Stimulated activated CD8-positive, alpha-beta memory T cell treated with anti-CD3 and anti-CD28 coated beads, Interleukin-15, amount 100 ng/mL, for 1 hour (primary cell): ENCODE measurements at places on chromosomes 5 and 9.

DNA sequence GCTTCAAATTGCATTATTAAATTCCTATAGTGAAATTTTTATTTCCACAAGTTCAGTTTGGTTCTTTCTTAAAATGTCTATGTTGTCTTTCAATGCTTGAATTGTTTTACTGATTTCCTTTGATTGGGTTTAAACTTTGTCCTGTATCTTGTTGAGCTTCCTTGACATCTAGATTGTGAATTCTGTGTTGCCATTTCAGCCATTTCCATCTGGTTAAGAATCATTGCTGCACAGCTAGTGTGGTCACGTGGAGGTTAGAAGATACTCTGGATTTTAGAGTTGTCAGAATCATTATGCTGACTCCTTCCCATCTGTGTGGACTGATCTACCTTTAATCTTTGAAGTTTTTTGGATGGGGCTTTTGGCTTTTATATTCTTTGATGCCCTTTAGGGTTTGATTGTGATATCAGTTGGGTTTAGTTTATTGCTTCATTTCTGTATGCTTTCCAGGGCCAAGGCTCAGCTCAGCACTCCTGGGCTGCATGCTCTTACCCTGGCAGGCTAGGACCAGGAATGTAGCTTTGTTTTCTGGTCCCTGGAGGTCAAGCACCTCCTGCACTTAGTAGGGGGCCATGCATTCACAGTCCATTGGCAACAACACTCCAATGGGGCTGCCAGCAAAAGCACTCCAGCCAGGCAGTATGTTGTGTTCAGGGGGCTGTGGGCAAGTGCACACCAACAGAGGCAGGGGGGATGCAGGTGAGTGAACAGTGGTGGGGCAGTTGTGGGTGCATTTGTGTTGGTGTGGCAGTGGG, 141.4 kb downstream of the PRR16 start:
- no peak for DNase-seq

- DNase-seq: no peak
Measured at GRCh38 chr9:89278997-89279739, 31.8 kb upstream of the CKS2 start.

DNA sequence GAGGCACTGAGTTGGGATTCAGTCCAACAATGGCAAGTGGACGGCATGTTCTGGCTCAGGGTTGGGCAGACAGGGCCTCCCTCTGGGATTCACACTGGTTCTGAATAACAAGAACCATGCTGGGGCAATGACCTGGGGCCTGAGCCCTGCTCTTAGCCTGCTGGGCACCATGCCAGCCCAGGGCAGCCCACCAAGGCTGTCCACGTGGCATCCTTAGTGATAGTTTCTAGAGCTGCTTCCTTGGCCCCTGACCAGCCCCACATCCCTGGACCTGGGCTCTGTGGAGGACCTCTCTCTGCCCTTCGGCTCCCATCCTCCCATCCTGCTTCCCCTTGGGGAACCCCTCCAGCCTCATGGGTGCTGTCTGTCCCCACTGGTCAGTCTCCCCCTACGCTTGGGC, 22.3 kb upstream of the OLFM1 start:
- no peak for DNase-seq

GRCh38 chr9:12753931-12754330, 20.9 kb upstream of the LURAP1L start:
- DNase-seq: no peak

- no peak for DNase-seq
Measured at GRCh38 chr5:122301016-122301415, 11.0 kb upstream of the SNCAIP start.

GRCh38 chr9:131927091-131927490, 152.6 kb downstream of the MED27 start:
- no peak for DNase-seq

GRCh38 chr5:82859451-82860140, 217.6 kb downstream of the TMEM167A start:
- DNase-seq: no peak

- DNase-seq: no peak
Measured at GRCh38 chr9:111056538-111056937, 18.3 kb upstream of the LPAR1 start.

GRCh38 chr9:15965246-15965745, 412.5 kb downstream of the CCDC171 start:
- no peak for DNase-seq

DNA sequence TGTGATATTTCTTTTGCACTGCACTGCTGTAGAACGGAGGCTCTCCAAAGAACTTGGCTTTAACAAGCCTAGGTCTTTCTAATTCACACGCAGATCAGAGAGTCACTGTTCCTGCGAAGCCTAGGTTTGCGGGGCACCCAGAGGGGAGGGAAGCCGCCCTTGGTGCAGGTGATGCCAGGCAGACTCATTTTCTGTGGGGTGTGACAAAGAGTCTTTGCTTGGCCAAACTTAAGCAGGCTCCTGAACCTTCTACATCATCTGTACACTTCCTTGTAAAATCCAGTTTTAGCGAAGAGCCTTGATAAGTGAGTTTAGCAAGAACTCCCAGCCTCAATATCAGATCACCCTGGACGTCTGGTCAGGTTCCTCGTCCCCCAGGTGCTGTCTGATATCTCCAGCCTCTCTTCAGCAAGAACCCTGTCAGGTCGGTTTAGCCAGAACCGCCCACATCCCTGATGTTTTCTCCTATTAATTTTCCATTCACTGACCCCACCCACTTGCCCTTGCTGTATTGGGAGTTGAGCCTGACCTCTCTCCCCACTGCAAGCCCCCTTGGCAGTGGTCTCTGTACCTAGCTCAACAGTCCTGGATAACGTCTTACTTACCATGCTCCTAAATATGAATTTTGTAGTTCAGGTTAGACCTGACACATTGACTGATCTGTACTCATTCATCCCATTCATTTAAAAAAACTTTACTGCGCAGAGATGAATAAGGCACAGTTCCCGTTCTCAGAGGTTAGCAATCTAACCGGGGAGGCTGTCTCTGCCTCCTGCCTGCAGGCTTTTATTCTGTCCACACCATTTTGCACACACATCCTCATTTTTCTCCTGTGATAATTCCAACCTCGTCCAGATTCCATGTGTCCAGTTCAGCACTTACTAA, 880 bp upstream of the UBAC1 start:
- DNase-seq: no peak

- DNase-seq: no peak
Measured at GRCh38 chr5:56746553-56747339, 68.6 kb upstream of the MAP3K1 start.

DNA sequence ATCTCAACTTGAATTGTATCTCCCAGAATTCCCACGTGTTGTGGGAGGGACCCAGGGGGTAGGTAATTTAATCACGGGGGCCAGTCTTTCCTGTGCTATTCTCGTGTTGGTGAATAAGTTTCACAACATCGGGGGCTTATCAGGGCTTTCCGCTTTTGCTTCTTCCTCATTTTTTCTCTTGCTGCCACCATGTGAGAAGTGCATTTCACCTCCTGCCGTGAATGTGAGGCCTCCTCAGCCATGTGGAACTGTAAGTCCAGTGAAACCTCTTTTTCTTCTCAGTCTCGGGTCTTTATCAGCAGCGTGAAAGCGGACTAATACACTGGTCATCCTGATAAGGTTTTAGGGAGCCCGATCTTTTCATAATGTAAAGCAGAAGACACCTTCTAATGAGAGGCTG, 687.0 kb upstream of the FTMT start:
- no peak for DNase-seq

- no peak for DNase-seq
Measured at GRCh38 chr9:7549249-7549648, 250.3 kb downstream of the DMAC1 start.

DNA sequence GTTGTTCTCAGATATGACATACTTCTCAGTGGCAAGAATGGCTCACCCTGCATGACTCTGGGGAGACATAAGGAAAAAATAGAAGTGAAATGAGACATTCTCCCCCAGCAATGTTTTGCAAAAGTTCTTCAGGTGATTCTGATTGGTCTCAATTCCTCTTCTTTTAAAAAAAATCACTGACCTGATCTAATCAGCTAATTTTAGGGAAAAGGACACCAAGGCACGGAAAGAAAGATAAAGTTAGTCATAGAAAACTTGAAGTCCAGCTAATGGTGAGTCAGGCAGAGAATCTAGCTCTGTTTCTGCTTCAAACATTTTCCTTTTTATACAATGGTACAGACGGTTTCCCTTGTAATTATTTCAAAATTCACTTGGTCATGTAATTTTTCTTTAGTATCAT, 1018.9 kb upstream of the ARRDC3 start:
- DNase-seq: no peak

DNA sequence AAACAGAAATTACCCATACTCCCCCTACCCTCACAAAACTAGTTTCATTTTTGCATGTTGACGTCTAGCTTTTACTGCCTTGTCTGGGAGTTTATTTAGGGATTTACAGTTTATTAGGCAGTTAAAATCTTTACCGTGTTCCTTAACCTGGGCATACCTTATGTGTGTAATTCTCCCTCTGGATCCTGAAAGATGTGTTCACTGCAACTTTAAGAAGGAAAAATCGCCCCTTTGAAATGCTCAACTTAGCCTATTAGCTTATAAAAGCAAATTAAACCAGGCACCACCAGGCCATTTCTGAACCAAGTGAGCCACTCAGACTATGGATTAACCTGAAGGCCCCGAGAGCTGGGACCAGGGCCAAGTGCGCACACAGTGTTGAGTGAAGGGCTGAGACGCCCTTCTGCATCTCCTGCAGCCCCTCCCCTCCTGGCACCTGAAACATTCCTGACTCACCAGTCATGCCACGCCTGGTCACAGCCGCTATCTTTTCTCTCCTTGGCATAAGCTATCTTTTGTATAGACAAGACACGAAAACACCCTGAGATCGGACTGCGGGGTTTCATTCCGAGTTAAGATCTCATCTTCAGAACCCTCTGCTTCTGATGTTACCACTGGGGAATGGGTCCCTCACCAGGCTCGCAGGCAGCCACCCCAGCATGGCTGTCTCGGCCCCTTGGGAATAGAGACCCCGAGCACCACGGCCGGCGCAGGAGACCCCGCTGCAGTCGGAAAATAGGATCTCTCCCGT, 111.9 kb downstream of the ROR2 start:
- no peak for DNase-seq

- DNase-seq: no peak
Measured at GRCh38 chr5:43301653-43302091, 11.5 kb downstream of the HMGCS1 start.

GRCh38 chr9:4309806-4310205, 9.9 kb upstream of the GLIS3 start:
- DNase-seq: no peak

- DNase-seq: no peak
Measured at GRCh38 chr5:172407241-172407691, 47.1 kb downstream of the SH3PXD2B start.

DNA sequence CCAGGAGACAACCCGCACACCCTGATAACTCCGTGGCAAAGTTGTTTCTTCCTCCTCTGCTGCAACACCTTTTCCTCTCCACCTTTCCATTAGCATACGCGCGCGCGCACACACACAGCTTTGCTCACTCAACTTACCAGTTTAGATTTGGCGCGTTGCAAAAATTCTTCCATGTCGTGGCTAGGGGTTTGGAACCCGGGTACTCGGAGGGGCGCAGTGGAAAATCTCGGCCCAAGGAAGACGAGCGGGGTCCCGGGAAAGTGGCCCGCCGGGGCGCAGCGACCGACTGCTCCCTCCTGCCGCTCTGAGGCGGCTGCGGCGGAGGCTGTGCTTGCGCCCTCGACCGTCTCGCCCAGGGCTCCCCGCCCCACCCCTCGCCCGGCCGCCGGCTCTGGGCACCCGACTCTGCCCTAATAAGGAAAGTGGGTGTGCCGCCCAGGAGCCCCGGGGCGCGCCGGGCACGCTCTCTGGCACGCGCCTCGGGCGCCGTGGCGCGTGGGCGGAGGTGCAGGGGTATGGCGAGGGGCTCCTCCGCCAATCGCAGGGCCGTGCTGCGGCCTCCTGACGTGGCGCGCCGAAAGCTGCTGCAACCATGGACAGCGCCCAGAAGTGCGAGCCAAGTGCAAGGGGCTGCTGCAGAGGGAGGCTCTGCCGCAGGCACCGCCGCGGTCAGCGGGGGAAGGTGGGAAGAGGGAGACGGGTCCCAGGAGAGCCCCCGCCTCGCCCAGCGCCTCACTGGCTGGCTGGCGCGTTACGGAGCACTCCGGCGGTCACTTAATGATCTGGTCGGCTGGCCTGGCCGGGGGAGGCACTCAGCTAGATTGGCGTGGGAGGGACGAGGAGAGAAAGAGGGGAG, at the start of gene PRUNE2:
TSS of gene PRUNE2 (minus strand) at position 324 of the 856 bp plus-strand sequence. CDS start at position 173, 151 bp downstream.
- no peak for DNase-seq

DNA sequence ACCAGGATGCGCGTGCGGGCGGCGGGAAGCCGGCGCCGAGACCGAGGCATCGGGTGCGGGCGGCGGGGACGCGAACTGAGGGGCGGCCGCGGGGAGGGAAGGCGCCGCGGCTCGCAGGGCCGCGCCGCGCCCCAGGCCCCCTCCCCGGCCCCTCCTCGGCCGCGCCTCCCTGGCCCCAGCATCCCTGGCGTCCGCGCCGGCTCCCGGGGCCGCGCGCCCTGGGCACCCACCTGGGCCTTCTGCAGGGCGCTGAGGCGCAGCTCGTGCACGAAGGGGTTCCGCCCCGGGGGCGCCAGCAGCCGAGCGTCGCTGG, 324 bp downstream of the LPCAT1 start:
- DNase-seq: no peak

DNA sequence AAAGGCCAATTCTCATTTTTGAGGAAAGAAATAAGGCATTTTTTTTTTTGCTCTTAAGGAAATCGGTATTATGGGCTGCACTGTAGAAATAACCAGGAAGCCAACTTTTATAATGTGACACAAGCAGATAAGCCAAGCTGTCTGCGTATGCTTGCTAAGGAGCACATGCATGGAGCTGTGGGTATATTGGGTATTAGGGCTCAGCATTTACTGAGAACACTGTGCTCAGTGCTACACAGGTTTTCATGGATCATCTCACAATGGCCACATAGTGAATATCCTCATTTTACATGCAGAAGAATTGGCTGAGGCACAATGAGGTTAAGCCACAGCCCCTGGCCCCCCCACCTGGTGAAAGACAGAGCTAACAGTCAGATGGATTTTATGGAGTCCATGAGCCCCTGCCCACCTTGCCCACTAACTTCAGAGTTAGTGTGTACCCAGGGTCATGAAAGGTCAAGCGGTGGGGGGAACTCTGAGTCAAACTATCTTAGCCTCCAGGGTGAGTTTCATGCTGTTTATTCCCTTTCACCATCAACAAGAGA, 204.8 kb downstream of the SPATA31A6 start:
- no peak for DNase-seq

DNA sequence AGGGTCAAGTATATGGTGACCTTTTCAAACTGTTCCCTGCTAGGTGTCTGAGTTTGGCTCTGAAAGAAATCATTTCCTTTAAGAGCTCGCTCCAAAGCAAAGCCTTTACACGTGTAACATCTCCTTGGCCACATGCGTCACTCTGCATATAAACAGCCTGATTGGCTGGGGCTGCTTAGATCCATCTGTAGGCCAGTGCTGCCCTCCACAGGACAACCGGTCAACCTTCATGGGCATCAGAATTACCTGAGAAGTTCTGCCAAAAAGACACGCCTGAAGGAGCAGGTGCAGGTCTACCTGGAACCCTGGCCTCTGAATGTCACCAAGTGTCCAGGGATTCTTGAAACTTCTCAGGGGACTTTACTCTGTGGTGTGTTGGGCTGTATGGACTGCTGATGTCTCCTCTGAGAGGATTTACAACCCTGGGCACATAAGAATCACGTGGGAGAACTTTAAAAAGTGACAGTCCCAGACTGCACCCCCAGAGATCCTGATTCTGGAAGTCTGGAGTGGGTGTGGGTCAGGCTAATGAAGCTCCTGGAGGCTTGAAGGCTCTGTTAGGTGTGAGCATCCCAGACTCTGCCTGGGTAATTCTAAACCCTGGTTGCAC, 497.6 kb downstream of the GADD45G start:
- DNase-seq: peak; percentile 41

- no peak for DNase-seq
Measured at GRCh38 chr5:31366941-31367340, 165.0 kb downstream of the DROSHA start.

- no peak for DNase-seq
Measured at GRCh38 chr9:97475059-97475458, 26.4 kb upstream of the TMOD1 start.
